ENCODE measurements at places on chromosomes 4 and X.

DNA sequence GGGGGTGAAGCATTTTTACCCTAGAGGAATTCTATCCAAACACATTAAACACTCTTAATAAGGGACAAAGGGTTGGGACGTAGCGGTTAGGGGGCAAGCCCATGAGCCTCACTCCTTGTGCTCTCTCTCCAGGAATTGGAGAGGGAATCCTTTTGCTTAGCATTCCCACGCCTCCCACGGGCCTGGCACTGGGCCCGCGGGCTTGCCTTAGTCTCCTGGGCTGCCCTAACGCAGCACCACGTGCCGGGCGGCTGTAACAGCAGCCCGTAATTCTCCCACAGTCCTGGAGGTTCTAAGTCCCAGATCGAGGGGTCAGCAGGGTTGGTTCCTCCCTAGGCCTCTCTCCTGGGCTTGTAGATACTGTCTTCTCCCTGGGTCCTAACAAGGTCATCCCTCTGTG is 67.5 kb downstream of the TBL1X start:
- no peak for DNase-seq

DNA sequence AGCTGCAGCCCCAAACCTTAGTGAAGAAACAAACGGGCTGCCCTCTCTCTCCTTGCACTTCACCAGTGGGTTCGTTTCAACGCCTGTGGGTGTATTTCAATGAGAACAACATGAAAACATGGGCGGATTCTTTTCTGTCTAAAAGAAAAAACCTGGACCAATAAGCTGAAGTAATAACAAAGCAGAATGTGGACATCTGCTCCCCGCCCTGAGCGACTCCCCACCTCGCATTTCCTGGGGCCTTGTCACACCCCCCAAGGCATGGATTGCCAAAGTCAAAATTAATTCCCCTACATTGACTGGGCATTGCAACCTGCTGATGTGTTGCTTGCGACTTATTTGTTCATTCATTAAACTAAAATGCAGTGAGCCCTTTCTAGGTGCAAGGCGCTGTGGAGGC is 142.9 kb downstream of the BCOR start:
- DNase-seq, result no peak

GRCh38 chr4:24894846-24895245 is 18.0 kb downstream of the CCDC149 start:
- DNase-seq, result no peak

DNA sequence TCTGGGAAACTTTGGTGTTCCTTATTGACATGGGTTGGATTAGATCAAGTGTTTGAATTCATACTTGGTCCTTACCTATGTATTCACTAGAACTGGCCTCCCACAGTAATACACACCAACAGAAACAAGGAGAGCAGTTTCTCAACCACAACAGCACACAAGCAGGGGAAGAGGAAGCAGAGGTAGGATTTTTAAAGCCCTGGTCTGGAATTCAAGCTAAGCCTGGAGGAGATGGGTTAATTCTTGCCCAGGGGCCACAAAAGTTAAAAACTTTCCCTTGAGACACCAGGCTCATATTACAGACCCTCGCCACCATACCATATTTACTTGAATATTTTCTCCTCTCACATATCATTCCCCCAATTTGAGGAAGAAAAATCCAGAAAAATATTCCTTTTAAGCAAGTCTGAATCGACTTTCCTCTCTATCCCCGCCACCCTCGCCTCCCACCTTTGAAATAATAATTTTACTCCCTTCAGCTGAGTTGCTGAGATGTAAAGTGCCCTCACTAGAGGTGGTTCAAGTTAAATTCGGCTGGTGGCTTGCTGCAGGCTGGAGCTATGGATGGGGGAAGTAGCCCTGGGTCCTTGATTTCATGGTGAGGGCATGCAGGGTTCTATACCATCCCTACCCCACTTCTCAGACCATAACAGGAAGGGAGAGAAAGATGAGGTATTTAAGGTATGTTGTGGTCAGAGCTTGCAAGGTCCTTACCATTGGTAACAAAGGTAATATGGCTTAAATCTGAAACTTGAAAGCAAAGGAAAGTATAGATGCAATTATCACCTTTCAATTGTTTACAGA is 440.2 kb downstream of the INPP4B start:
- no peak for DNase-seq
